NCI-H524 treated with DMSO at 0.1 percent for 48 hours (cell line): ENCODE measurements at places on chromosomes 6 and 20.

GRCh38 chr6:56714982-56715456, 72.3 kb upstream of the DST start:
- DNase-seq, result no peak

GRCh38 chr20:6664574-6664973, 102.9 kb upstream of the BMP2 start:
- no peak for DNase-seq

DNA sequence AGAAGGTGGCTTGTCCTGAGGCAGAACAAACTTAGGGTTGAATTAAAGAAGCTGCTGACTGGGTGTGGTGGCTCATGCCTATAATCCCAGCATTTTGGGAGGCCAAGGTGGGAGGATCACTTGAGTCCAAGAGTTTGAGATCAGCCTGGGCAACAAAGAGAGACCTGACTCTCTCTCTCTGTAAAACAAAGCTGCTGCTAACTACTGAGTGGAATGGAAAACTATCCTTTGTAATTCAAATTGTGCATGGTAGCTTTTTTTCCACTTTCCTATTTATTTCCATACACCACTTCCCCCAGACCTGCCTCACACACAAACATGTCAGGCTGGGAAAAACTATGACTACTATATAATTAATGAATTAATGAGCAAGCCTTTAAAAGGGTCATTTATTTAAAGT, 437.1 kb downstream of the CDC5L start:
- no peak for DNase-seq

GRCh38 chr6:88499436-88499835, 333.3 kb upstream of the CNR1 start:
- DNase-seq, result no peak

- no peak for DNase-seq
These were observed 43.0 kb downstream of the CBFA2T2 start for GRCh38 chr20:33532753-33533459.
